ENCODE measurements at places on chromosomes 13 and 19.

GRCh38 chr13:21045100-21045499 is 16.3 kb downstream of the LATS2 start:
- no peak for DNase-seq

DNA sequence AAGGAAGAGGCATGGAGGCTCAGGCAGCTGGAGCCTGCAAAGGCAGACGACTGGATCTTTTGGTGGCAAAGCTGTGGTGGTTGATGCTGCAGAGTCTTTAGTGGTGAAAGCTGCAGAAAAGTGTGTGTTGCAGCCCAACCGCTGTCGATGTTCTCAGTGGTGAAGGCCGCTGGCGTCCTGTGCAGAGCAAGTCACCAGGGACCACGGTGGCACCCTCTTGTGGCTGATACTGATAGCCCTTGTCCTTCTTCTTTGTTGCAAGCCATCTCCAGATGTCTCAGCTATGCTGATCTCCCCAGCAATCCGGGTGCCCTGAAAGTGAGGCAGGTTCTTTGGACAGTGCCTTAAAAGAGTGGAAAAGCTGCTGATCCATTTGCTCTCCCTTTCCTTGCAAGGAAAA is 610.9 kb upstream of the PCDH9 start:
- DNase-seq: no peak

GRCh38 chr13:90336507-90336906 is 1011.0 kb upstream of the MIR17HG start:
- no peak for DNase-seq

- DNase-seq: no peak
Measured at GRCh38 chr19:38373907-38374331, 452 bp upstream of the PSMD8 start.

DNA sequence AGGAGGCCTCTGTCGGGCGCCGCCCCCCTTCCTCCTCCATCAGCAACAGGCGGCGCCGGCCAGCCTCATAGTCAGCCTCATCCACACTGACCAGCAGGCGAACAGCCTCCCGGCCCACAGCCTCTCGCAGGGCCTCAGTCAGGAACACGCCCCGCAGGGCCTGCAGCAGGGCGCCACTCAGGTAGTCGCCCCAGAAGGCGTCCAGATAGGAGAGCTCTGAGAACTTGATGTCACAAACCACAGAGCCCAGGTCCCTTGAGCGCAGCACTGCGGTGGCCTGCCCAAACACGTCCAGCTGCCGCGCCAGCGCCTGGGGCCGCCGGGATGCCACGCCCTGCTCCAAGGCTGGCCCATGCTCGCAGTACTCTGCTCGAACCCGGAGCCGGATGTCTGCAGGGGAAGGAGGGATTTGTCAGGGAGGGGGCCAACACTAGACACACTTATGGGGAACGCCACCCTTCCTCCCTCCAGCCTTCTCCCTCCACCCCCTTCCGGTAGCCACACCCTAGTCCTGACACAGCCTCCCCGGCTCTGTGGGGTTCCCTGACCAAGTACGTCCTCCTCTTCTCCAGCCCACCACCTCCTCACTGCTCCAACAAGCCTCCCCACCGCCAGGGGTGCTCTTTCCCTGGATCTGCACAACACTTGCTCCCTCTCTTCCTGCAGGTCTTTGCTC is 17.9 kb downstream of the DEDD2 start:
- no peak for DNase-seq

Measured in stimulated activated CD4-positive, alpha-beta T cell treated with anti-CD3 and anti-CD28 coated beads, Interleukin-12 subunit alpha, Interleukin-12 subunit beta, amount 100 ng/mL, for 4 hours (primary cell).